Psoas muscle (tissue), 8 donors: ENCODE measurements at places on chromosomes 7 and 10. TPM values are rescaled to one million over a fixed set of nuclear protein-coding genes. Genes with fewer than 3 reads are reported as not detected.

- DNase-seq, result no peak
Observed at GRCh38 chr7:114941692-114942091, 19.8 kb downstream of the MDFIC start.

Gene CYP26C1
- polyA plus RNA-seq, result 0.01 TPM

DNA sequence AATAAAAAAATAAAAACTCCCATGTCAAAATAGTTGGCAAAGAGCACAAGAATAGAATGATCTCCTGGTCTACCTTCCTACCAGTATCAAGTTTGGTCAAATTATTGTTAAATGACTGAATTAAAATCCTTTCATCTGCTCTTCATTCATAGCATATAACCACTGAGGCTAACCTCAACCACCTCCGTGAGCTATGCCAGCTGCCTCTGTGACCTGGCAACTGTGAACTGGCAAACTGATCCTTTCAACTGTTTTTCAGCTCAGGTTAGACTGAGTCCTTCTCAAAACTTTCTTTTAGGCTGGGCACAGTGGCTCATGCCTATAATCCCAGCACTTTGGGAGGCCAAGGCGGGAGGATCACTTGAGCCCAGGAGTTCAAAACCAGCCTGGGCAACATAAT is 36.1 kb downstream of the NUDCD3 start:
- DNase-seq, result no peak

- DNase-seq, result no peak
Observed at GRCh38 chr10:71502190-71502589, 105.5 kb downstream of the CDH23 start.

DNA sequence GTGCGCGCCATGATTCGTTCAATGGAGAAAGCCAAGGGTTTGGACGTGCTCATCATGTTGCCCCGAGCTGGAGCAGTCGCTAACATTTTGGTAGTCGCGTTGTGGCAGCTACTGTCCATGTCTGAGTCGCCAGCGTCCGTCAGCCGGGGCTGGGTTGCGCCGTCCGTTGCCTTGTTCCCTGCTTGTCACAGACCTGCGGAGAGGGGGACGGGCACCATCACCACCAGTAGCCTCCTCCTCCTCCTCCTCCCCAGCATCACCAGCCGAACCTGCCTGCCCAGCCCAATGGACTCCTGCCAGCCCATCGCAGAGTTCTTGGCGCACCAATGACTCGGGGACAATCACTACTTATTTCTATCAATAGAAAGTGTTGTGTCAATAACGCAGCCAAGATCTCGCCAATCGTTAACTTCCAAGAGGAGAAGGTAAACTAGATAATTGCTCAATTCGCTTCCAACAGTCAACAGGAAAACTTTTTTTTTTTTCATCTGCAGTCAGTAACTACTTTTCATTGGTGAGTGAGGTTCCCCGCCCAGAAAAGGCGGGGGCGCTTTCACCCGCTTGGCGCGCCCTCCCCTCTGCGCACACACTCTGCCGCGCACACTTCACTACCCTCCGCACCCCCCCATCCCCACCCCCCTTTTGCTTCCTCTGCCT is at the start of gene FEZF1:
TSS of gene FEZF1 (minus strand) at position 432 of the 657 bp plus-strand sequence. CDS start at position 119, 313 bp downstream.
- no peak for DNase-seq

- DNase-seq, result no peak
Observed at GRCh38 chr10:36452851-36453250, 672.5 kb upstream of the ANKRD30A start.

DNA sequence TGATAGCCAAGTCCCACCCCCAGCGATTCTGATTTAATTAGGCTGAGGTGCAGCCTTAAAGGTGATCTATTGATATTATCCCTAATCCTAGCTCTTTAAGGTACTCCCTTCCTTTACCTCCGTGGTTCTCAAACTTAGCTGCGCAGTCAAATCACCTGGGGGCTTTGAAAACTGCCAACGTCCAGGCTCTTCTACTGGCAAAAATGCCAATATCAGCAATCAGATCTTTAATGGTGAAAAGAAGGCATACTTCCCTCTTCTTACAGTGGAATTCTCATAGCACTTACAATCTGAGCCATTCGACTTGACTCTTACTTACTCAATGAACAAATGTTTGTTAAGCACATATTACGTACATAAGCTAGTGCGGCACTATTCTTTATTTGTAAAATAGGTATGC is 704 bp upstream of the SLC35B4 start:
- DNase-seq, result no peak

DNA sequence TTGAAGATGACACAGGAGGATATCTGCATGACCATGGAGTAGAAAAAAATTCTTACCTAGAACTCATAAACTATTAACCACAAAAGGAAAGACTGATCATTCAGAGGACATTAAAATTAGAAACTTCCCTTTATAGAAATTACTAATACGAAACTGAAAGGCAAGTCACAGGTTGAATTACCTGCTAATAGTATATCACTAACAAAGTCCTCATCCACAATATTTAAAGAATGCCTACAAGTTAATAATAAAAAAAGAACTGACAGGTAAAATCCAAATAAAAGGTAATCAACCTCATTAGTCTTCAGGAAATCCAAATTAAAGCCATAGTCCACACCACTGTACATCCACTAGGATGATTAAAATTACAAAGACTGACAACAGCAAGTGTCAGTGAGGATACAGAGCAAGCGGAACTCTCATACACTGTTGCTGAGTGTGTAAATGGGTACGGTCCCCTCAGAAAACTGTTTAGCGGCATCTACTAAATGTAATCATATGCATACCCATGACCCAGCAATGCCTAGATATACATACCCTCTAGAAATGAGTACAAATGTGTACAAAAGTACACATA is 71.2 kb downstream of the ARHGAP21 start:
- no peak for DNase-seq

Gene MMD2
- 0.01 TPM for polyA plus RNA-seq

GRCh38 chr10:29839826-29840515 is 205.2 kb upstream of the SVIL start:
- DNase-seq, result no peak

Gene C10orf71
- polyA plus RNA-seq, result 30.9 TPM
